ENCODE measurements at places on chromosomes 7 and 10.
A peak's percentile ranks its signal among the peaks of the same experiment; 100 is the strongest.

GRCh38 chr7:35985126-35985754, 167.8 kb upstream of the EEPD1 start:
- peak; percentile 86 for DNase-seq

GRCh38 chr10:42888504-42889095, 106.0 kb downstream of the BMS1 start:
- DNase-seq, result no peak

DNA sequence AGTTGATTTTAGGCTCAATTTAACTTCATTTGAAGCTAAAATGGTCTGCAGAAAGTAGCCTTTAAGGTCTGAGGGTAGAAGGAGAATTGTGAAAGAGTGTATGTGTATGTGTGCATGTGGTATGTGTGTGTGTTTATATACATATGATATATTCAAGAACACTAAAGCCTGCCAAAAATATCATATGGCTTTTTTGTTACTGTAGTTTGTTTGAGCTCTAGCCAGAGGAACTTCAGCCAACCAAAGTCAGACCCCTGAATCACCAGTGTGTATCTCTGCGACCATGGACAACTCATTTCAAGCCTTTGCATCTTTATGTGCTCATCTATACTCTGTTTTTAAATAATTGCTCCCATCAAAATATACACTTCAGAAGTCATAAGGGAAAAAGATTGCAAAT, 58.4 kb upstream of the HDAC9 start:
- no peak for DNase-seq

DNA sequence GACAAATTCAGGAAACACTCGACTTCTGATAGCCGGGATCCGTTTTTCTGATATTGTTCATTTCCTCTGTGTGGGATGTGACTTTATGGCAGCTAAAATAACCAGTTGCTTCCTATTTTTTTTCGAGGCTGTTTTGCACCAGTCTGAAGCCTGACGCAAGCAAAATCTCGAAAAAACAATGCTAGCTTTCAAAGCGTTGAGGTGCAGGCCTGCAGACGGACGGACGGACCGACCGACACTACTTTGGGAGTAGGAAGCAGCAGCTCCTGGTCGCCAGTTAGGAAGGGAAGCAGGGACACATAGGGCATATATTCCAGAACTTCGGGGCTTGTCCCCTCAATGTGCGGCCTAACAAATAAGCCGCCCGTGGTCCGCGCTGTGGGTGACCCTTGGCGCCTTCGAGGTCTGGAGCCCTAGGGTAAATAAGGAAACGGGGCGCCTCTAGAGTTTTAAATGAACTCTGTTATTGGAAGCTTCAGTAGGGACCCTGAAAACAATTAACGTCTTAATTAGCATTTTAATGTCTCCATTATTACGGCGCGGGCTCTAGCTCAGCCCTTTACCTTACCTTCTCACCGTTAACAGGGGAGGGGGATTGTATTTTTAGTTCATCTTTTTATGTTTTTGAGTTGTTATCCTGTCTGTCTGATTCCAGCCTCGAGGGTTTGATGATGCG, 1.3 kb downstream of the HHEX start:
- no peak for DNase-seq

GRCh38 chr7:140677496-140677895, 4.8 kb downstream of the ADCK2 start:
- DNase-seq, result no peak

DNA sequence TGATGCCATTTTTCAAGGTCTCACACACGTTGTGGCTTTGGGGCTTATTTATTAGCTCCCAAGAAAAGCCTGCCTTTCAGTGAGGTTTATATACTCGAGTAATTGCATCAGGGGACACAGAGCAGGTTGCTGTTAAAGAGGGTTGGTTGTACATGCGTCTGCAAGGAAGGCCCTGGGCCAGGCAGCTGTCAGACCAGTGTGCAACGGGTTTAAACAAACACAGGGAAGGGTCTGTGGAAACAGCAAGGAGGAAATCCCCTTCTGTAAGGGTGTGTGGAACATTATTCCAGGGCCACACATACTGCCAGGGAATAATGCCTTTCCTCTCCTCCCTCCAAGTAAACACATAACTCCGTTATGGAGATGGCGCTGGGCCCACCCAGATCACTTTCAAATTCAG, 1.7 kb upstream of the CHST15 start:
- DNase-seq, result no peak

DNA sequence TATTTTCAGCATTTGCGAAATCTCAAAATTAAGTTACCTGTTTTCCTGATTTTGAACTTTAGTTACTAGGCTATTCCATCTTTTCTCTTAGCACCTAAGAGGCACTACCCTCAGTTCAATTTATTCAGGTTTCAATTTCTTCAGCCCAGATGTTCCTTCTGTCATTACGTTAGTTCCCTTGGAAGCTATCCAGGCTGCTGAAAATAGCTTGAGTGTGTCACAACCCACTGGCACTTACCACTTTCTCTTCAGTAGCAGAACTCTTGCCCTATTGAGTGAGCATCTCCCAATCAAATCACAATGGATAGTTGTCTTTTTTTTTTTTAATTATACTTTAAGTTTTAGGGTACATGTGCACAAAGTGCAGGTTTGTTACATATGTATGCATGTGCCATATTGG, 332.7 kb upstream of the LRGUK start:
- DNase-seq, result no peak

- DNase-seq, result no peak
These were observed 96.3 kb downstream of the ALOX5 start for GRCh38 chr10:45470098-45471012.

- DNase-seq, result no peak
These were observed 22.4 kb upstream of the CDC14C start for GRCh38 chr7:48901966-48902365.

DNA sequence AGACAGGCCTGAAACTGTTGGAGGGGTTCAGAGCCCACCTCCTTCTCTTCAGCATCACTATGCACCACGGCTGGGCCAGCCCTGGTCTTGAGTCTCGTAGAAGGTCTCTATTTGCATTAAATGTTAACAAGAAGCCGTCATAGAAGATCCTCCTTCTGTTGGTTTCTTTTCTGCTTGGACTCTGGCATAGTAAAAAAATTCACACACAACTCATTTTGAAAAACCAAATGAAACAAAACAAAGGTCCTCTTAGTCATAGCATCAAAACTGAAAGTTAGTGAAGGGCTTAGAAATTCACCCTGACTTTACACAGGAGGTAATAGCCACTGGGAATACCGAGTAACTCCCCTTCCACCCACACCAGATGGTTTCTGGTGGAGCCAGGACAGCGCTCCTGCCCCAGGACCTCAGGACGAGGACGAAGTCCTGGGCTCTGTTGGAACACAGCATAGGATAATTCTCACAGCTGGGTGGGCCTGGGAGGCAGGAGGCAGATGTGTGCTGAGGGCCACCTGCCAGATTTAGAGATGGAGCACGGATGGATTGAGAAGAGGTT, 248.4 kb upstream of the KLF6 start:
- DNase-seq, result no peak

GRCh38 chr7:129853661-129854268, 99.0 kb downstream of the UBE2H start:
- DNase-seq, result no peak

DNA sequence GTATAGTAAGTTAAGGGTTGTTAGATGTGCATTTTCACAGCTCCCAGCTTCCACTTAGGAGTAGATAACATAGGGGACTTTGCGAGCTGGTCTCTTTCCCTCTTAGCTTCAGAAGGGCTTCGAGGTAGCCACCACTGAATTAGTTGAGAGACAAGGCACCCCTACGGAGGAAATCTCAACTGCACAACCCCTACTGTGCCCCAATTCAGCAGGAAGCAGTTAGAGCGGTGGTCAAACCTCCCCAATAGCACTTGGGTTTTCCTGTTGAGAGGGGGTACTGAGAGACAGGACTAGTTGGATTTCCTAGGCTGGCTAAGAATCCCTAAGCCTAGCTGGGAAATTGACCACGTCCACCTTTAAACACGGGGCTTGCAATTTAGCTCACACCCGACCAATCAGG, 1.1 kb upstream of the HERPUD2 start:
- DNase-seq, result no peak

DNA sequence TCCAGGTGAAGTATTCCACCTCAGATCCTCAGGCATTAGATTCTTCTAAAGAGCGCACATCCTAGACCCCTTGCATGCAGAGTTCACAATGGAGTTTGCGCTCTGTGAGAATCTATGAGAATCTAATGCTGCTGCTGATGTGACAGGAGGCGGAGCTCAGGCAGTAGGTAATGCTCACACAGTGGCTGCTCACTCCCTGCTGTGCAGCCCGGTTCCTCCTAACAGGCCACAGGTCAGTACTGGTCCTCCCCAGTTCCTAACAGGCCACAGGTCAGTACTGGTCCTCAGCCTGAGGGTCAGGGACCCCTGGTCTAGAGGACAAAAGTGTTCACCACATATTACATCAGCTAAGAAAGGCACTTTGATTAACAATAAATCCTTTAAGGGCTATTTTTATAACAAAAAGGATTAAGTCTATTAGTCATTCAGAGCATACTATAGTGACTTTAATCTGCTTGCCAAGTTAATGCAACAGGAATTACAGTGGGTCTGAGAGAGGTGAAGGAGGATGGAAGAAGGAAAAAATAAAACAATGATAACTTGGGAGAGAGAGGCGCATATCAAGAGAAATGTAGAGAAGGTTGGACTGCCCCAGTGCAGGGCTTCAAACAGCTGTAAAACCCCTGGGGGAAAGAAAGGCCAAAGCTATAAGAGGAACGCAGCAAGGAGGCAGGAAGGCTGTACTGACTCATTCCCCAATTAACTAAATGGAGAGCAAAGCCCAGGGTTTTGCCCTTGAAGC, 49.2 kb downstream of the CUL2 start:
- no peak for DNase-seq

DNA sequence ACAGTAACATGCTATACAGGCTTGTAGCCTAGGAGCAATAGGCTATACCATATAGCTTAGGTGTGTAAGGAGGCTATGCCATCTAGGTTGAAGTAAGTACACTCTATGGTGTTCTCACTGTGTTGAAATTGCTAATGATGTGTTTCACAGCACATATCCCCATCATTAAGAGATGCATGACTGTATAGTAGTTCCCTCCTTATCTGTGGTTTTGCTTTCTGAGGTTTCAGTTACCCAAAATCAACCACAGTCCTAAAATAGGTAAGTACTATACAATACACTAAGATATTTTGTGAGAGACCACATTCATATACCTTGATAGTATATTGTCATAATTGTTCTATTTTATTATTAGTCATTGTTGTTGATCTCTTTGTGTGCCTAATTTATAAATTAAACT, 12.7 kb downstream of the FZD1 start:
- DNase-seq, result no peak

DNA sequence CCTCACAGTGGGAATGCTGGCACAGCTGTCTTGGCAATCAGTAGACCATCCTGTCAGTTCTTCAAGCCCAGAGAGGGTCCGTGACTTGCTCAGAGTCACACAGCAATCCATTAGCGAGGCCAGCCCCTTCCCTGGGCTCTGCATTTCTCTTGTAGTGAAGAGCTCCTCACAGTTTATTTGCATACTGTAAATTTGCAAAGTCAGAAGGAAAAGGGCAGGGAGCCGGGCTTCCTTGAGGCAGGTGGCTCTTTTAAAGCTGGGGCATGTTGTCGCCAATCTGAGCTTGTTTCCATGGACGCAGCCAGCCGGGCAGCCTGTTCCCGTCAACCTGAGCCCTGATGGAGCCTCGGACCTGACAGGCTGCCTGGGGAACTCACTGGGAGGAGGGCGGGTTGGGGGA, 123.4 kb downstream of the CUX1 start:
- peak; percentile 29 for DNase-seq

GRCh38 chr10:81920213-81920829, 45.3 kb downstream of the NRG3 start:
- peak; percentile 55 for DNase-seq
